Muscle of leg (tissue), 16 donors: ENCODE measurements at places on chromosomes 13 and 19. TPM values are rescaled to one million over a fixed set of nuclear protein-coding genes. Genes with fewer than 3 reads are reported as not detected.
A peak's percentile ranks its signal among the peaks of the same experiment; 100 is the strongest.

- no peak overlapping the region for H3K27ac ChIP-seq
- H3K4me3 ChIP-seq = no peak overlapping the region
- H3K27me3 ChIP-seq = no peaks in the 10 kb centered on the region
- H3K4me1 ChIP-seq = no peaks in the 10 kb centered on the region
Observed at GRCh38 chr13:27666951-27667350, 45.3 kb downstream of the POLR1D start.

SIGLEC8 gene
- not detected for polyA plus RNA-seq

DNA sequence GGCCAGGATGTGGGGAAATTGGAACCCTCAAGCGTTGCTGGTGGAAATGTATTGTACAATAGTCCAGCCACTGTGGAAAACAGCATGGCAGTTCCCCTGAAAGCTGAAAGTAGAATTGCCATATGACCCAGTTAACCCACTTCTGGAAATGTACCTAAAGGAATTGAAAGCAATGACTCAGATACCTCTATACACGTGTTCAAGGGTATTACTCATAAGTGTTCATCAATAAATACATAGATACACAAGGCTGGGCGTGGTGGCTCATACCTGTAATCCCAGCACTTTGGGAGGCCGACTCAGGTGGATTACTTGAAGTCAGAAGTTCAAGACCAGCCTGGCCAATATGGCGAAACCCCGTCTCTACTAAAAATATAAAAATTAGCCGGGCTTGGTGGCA, 71.9 kb upstream of the IRS2 start:
- no peaks in the 10 kb centered on the region for H3K4me1 ChIP-seq
- no peak for DNase-seq
- H3K27ac ChIP-seq = no peak overlapping the region

DNA sequence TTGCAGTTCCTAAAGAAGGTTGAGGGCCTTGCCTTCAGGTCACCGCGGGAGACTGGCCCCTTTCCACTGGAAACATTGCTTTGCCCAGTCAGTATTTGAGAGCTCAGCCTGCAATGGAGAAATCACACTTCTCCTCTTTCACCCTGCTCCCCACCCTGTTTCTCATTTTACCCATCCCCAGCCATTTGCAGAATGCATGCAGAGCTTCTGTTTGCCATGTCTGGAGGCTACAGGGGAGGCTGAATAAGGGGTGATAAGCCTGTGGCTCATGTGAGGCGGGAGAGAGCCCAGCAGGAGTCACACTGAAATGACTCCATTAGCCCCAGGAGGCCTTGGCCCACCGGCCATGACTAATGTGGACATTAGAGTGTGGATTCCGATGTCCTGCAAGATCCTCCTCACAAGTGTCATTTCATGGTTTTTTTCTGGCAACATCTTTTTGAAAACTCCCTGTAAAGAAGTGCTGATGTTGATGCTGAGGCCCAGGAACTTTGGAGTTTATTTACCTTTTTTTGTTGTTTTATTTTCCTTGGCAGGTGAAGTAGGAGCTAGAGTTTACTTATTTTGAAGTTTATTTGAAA, 6.3 kb downstream of the SPINT2 start:
- no peak overlapping the region for H3K27ac ChIP-seq
- no peaks in the 10 kb centered on the region for H3K36me3 ChIP-seq
- no peak for DNase-seq
- H3K4me3 ChIP-seq = no peak overlapping the region
- H3K27me3 ChIP-seq = no peaks in the 10 kb centered on the region

UGGT2 gene
- 24.1 TPM for polyA plus RNA-seq

- peak; percentile 26 for DNase-seq
- no peaks in the 10 kb centered on the region for H3K36me3 ChIP-seq
- H3K27ac ChIP-seq = no peak overlapping the region
- H3K4me1 ChIP-seq = peaks cover 10% of the 10 kb centered on the region
- no peak overlapping the region for H3K4me3 ChIP-seq
- no peaks in the 10 kb centered on the region for H3K27me3 ChIP-seq
Observed at GRCh38 chr19:31548941-31549340, 199.7 kb upstream of the TSHZ3 start.

RNF113B gene
- polyA plus RNA-seq = not detected

DNA sequence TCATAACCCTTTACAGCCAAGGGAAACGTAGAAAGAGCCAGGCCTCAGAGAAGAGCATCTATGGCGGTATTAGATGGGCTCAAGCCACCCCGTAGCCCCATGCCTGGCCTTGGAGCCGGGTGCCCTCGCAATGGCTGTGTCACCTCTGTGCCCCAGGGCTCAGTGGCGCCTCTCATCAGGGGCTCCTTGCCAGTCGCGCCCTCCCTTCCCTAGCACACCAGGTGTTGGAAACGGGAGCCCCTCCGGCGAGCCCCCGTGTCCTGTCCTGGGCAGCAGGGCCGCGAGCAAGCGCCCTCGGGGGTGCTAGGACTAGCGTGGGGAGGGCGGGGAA, 453 bp downstream of the ZNF256 start:
- no peaks in the 10 kb centered on the region for H3K27me3 ChIP-seq
- DNase-seq = no peak
- peaks cover 24% of the 10 kb centered on the region for H3K36me3 ChIP-seq
- H3K27ac ChIP-seq = peak overlapping the region; percentile 80
- peaks cover 10% of the 10 kb centered on the region for H3K4me1 ChIP-seq

DNA sequence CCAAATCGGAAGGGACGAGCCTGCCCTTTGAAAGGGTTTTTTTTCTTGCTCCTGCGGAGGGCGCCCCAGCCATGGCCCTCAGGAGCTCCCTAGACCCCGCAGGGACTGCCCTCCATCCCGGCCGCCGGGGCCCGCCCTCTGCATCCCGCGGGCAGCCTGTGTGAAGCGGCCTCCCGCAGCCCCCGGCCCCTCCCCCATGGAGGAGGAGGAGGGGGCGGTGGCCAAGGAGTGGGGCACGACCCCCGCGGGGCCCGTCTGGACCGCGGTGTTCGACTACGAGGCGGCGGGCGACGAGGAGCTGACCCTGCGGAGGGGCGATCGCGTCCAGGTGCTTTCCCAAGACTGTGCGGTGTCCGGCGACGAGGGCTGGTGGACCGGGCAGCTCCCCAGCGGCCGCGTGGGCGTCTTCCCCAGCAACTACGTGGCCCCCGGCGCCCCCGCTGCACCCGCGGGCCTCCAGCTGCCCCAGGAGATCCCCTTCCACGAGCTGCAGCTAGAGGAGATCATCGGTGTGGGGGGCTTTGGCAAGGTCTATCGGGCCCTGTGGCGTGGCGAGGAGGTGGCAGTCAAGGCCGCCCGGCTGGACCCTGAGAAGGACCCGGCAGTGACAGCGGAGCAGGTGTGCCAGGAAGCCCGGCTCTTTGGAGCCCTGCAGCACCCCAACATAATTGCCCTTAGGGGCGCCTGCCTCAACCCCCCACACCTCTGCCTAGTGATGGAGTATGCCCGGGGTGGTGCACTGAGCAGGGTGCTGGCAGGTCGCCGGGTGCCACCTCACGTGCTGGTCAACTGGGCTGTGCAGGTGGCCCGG, 815 bp downstream of the MAP3K10 start:
- H3K4me1 ChIP-seq = peaks cover 14% of the 10 kb centered on the region
- H3K27ac ChIP-seq = no peak overlapping the region
- DNase-seq = peak; percentile 38
- no peaks in the 10 kb centered on the region for H3K36me3 ChIP-seq

DNA sequence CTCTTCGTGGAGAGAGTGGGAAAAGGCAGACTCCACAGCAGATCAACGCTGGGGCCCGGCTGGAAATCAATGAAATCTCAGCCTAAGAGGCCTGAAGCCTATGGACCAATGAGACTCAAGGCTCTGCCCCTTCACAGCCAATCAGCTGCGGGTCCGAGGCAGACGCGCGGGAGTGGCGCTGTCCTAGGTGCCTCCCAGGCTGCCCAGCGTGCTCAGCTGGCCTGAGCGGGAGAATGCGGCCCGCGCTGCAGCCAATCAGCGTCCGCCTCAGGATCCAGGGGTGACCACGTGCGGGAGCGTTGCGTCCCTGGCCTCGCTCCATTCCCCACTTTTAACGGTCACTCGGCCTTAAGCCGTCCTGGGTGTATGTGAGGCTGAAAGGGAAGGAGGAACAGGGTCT, at the start of gene ZBTB32:
ZBTB32 (plus strand) TSS at position 341 of the 400 bp plus-strand sequence. CDS start 10,069 bp downstream, outside the sequence.
- H3K27me3 ChIP-seq = peaks cover 8% of the 10 kb centered on the region
- peaks cover 10% of the 10 kb centered on the region for H3K4me1 ChIP-seq
- no peaks in the 10 kb centered on the region for H3K36me3 ChIP-seq
- no peak within 1 kb of the TSS for H3K27ac ChIP-seq
- peak; percentile 50 for DNase-seq

GRCh38 chr13:71546881-71547280, 320.1 kb downstream of the DACH1 start:
- H3K27me3 ChIP-seq = no peaks in the 10 kb centered on the region
- no peak overlapping the region for H3K27ac ChIP-seq
- DNase-seq = no peak
- H3K36me3 ChIP-seq = no peaks in the 10 kb centered on the region

ZBTB32 gene
- polyA plus RNA-seq = 0.33 TPM

DNA sequence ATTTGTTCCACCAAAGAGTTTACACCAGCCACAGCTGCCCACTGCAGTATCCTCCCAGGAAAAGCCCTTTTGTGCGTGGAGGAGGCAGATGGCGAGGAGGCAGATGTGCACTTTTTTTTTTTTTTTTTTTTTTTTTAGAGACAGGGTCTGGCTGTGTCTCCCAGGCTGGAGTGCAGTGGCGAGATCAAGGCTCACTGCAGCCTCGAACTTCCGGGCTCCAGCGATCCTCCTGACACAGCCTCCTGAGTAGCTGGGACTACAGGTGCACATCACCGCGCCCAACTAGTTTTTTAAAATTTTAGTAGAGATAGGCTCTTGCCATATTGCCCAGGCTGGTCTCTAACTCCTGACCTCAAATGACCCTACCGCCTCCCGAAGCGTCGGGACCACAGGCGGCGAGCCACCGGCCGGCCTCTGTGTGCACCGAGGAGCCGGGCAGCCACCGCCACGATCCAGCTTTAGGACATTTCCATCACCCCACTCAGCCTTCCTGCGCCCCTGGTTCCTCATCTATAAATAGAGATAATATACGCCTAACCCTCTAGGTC, 563 bp upstream of the PDCD5 start:
- H3K36me3 ChIP-seq = peaks cover 18% of the 10 kb centered on the region
- H3K4me1 ChIP-seq = peaks cover 10% of the 10 kb centered on the region
- H3K27ac ChIP-seq = peak overlapping the region; percentile 29
- peak overlapping the region; percentile 62 for H3K4me3 ChIP-seq
- peaks cover 3% of the 10 kb centered on the region for H3K27me3 ChIP-seq

GRCh38 chr19:38081547-38082255, 142.3 kb downstream of the DPF1 start:
- no peak overlapping the region for H3K4me3 ChIP-seq
- no peak for DNase-seq
- no peaks in the 10 kb centered on the region for H3K27me3 ChIP-seq
- H3K27ac ChIP-seq = no peak overlapping the region

DNA sequence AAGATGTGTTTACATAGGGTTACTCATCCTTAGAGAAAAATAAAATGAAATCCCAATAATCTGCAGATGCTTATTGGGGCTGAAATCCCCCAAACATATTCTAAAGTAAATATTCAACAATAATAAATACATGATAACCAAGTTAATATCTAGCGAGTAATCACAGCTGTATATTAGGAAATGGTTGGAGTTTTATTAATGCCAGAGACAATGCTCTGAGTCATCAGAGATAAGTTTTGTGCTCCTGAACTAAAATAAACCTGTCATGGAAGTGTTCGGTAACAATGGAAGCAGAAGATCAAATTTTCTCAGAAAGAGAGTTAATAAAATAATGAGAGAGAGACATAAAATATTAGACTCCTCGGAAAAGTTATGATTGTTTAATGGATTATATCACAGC, 31.4 kb downstream of the FLT1 start:
- no peaks in the 10 kb centered on the region for H3K27me3 ChIP-seq
- H3K4me3 ChIP-seq = no peak overlapping the region
- peaks cover 3% of the 10 kb centered on the region for H3K36me3 ChIP-seq
- no peak for DNase-seq
- no peak overlapping the region for H3K27ac ChIP-seq

GRCh38 chr13:65855242-65855805, 1374.8 kb downstream of the PCDH9 start:
- no peak for DNase-seq
- H3K4me1 ChIP-seq = no peaks in the 10 kb centered on the region
- no peak overlapping the region for H3K27ac ChIP-seq
- no peaks in the 10 kb centered on the region for H3K27me3 ChIP-seq
- H3K36me3 ChIP-seq = no peaks in the 10 kb centered on the region

DNA sequence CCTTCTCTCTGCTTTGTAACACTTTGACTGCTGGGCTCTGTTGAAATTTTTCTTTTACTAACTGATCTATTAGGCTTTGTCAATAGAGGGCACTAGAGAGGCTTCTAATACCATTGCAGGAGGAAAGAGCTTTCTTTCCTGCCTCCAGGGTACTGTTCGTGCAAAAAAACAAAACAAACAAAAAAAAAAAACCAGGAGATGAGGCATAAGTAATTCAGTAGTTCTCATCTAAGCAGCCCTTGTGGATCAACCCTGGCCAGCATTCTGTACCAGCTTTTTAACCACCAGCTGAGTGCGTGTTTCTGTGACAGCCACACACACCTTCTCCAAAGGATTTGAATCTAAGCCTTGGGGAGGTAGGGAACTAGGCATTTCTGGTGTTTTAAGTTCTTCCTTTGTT, 1707.6 kb upstream of the SLC10A2 start:
- DNase-seq = peak; percentile 28

GRCh38 chr13:22748866-22749577, 431.8 kb upstream of the SGCG start:
- DNase-seq = peak; percentile 78
- no peaks in the 10 kb centered on the region for H3K4me1 ChIP-seq
- no peak overlapping the region for H3K4me3 ChIP-seq
- no peaks in the 10 kb centered on the region for H3K36me3 ChIP-seq

ZNF382 gene
- polyA plus RNA-seq = 7.0 TPM

LGI4 gene
- polyA plus RNA-seq = 11.7 TPM

- DNase-seq = no peak
- no peaks in the 10 kb centered on the region for H3K36me3 ChIP-seq
- peaks cover 12% of the 10 kb centered on the region for H3K27me3 ChIP-seq
- no peaks in the 10 kb centered on the region for H3K4me1 ChIP-seq
Observed at GRCh38 chr19:15905026-15905425, 7.2 kb upstream of the CYP4F2 start.
